Activated CD4-positive, alpha-beta T cell treated with anti-CD3 and anti-CD28 coated beads, Interleukin-2, amount 10 ng/mL, durations not matched to agents 24 days and 14 days (primary cell): ENCODE measurements at places on chromosomes 6 and 20.

GRCh38 chr6:133542056-133542821, 301.1 kb downstream of the EYA4 start:
- DNase-seq = no peak

GRCh38 chr6:11571073-11571472, 33.5 kb downstream of the TMEM170B start:
- DNase-seq = no peak

- peak; percentile 90 for DNase-seq
Measured at GRCh38 chr6:34027445-34027936, 118.4 kb downstream of the GRM4 start.

- no peak for DNase-seq
Measured at GRCh38 chr6:91340896-91341395, 754.1 kb upstream of the MAP3K7 start.

DNA sequence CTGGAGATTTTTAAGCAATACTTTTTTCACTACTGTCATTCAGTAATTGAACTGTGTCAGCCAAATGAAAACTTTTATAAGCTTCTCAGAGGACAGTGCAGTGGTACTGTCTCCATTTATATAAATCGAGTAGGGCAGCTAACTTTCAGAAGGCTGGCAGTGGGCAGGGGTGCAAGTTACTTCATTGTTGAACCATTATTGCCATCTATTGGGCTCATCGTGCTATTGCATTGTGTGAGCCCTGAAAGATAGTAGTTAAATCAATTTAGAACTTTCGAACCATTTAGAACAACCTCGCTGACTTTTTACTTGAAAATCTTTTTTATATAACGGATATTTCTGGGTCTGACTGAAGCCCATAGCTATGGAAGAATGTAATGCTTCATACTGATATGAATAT, 347.8 kb upstream of the PLCB4 start:
- peak; percentile 58 for DNase-seq

GRCh38 chr6:158751921-158752320, 67.2 kb downstream of the EZR start:
- no peak for DNase-seq

- no peak for DNase-seq
Measured at GRCh38 chr20:18443886-18444285, 22.9 kb downstream of the DZANK1 start.

DNA sequence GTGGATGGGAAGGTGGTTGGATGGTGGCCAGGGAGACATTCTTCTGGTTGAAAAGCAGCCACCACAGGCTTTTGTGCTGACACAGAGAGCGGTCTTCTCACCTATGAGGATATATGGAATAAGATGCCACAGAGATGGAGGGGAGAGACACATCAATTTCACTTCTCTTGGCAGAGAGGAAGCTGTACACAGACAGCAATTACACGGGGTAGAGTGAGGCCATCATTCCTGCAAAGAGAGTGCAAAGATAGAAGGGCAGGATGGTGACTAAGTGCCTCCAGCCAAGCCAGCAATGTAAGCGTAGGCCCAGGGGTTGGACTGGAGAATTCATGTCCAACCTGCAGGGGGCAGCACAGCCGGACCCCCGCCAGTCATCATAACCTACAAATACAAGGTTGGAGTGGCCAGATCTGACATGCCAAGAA, 56.4 kb downstream of the NRN1 start:
- DNase-seq = peak; percentile 68

DNA sequence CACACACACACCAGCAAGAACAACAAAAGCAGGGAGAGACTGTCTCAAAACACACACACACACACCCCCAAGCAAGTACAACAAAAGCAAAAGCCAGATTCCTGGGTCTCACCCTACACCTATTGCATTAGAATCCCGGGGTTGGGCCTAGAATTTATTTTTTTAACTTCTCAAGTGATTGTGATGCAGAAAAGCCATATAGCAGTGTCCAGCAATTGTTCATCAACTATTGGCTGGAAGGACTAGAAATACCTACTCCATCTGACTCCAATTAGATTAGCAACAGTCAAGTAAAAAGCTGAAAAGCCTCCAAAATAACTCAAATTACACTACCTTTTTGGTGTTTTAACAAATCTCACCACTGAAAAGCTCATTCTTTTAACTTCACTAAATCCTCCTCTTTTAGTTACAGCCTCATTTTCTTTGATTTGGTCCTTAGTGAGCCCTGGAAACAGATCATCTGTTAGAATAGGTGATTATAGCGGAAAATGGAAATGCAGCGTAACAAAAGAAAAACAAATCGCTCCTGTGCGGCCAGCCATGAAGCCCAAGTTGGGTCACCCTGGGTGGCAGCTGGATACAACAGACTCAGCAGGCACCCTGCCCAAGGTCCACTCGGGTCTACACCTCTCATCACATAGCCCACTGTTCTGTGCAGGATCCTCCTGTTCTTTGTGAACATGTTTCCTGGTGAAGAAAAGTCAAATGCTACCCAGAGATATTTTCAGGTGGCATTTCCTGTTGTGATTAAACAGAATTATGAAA, 38.7 kb downstream of the STAU1 start:
- no peak for DNase-seq

DNA sequence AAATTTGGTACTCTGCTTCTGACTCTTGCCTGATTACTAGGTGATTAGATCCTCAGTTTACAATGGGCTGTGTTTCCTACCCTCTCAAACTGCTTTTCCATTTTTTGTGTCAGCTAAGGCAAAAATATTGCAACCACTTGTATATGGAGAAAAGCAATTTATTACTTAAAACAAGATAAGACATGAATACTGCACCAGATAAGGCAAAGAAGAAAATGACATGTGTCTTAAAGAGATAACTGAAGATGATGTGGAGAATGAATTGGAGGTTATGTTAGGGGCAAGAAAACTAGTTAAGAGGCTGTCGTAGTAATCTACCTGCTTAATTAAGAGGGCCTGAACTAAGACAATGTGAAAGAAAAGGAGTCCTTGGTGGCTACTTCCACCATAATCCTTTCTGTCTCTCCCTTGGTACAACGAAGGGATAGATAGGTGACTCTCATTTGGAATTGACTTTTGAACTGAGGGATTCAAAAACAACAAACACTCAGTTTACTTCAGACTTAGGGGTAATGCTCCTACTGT, 16.3 kb upstream of the REV3L start:
- no peak for DNase-seq

- no peak for DNase-seq
Measured at GRCh38 chr20:37498066-37498665, 22.9 kb upstream of the NNAT start.

DNA sequence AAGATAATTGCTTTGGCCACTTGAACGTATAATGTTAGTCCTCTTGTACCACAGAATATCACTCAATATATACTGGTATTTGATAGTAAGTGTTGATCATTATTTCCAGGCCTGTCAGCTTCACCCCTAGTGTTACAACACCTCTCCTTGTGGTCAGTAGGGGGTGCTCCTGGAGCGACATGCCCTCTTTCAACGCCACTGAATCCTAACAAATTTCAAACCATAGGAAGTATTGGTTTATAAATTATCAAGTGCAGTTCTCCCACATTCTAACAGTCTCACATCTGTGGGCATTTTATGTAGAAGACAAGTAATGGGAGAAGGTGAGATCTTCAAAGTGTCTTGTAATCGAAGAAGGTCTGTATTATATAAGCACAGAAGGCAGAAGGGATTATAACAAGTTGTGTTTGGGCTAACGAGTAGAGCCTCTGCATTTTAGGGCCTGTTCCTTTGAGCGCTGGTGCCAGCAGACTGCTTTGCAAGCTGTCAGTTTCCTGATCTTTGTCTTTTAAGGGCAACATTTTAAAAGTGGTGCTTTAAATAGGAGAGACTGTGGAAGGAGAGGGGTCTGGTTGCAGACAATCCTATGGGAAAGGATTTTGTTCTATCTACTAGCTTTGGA, 57.1 kb upstream of the CEP162 start:
- DNase-seq = no peak

DNA sequence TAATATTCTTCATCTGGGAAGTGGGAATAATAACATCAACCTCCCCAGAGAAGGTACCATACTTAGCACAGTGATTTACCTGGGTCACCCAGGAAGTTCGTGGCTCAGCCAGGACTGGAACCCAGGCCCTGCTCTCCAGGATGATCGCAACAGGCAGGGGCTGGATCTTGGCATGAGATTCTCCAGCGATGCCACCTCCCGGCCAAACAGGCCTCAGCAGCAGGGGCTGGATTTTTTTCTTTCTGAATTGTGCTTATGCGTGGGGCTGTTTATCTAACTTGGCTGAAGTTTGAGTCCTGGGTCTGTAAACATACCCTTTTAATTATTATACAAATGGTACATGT, 129.5 kb upstream of the PTPN1 start:
- no peak for DNase-seq

GRCh38 chr6:108800427-108800864, 47.8 kb upstream of the ARMC2 start:
- no peak for DNase-seq

- no peak for DNase-seq
Measured at GRCh38 chr6:47714802-47715201, 16.4 kb downstream of the ADGRF4 start.

- DNase-seq = no peak
Measured at GRCh38 chr6:1068068-1068467, 243.8 kb upstream of the FOXQ1 start.

DNA sequence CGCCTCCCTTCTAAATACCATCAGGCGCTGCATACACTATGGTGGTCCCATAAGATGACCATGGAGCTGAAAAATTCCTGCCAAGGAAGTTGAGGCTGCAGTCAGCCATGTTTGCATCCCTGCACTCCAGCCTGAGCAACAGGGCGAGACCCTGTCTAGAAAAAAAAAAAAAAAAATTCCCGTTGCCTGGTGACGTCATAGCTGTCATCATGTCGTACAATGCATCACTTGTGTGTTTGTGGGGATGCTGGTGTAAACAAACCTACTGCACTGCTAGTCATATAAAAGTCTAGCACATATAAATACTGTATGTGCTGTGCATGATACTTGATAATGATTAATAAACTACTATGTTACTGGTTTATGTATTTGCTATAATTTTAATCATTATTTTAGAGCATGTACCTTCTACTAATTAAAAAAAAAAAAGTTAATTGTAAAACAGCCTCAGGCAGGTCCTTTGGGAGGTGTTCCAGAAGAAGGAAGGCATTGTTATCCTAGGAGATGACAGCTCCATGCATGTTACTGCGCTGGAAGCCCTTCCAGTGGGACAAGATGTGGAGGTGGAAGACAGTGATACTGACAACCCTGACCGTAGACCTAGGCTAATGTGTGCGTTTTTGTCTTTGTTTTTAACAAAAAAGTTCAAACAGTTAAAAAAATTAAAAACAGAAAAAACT, 132.6 kb downstream of the BANF2 start:
- no peak for DNase-seq

- DNase-seq = no peak
Measured at GRCh38 chr6:69370763-69371162, 426.0 kb downstream of the LMBRD1 start.

- DNase-seq = no peak
Measured at GRCh38 chr6:36636687-36637418, 41.7 kb upstream of the CDKN1A start.

GRCh38 chr20:330233-331149, 5.1 kb downstream of the SOX12 start:
- peak; percentile 88 for DNase-seq

- no peak for DNase-seq
Measured at GRCh38 chr20:8489094-8489883, 357.2 kb downstream of the PLCB1 start.

- DNase-seq = no peak
Measured at GRCh38 chr20:10330071-10330470, 104.0 kb downstream of the MKKS start.
